Tibial nerve (tissue), 4 donors: ENCODE measurements at places on chromosomes 3 and 15. TPM values are rescaled to one million over a fixed set of nuclear protein-coding genes. Genes with fewer than 3 reads are reported as not detected.

Gene XIRP1
- not detected for total RNA-seq

DNA sequence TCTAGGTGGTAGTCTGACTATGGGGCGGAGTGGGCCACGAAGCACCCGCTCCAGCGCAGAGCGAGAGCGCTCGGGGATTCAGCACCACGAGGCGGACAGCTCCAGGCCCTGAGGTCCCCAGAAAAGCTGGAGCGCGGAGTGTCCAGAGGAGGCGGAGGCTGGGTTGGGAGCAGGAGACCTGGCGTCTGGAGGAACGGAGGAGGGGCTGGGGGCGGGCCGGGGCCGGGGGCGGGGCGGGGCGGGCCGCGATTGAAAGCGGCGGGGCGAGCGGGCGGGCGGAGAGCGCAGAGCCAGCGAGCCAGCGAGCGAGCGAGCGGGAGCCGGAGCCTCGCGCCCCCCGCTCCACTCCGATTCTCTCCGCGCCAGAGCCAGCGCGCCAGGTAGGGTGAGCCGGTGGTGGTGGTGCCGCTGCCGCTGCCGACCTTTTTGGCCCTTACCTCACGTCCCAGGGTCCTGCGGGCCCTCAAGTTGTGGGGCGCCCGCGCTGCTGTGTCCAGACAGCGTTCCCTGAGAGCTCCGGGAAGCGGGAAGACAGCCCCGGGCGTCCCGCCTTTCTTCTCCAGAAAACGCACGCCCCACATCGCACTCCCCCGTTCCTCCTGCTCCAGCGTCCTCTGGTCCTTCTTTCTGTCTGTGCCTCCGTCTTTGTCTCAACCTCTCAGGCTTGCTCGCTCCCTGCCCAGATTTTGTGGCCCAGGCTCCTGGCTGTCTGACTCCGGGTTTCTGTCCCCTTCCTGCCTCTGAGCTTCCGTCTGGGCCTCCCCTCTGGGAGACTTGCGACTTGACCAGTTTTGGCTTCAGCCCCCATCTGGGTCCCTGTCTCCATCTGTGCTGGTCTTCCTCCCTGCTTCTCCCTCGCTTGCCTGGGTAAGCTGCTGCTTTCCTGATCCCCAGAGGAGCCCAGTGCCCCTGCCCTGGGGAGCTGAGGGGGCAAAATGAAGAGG lies at the start of gene GRM2:
TSS of gene GRM2 (plus strand) at position 281 of the 944 bp plus-strand sequence. CDS start 1,916 bp downstream, outside the sequence.
- H3K36me3 ChIP-seq = peaks cover 5% of the 10 kb centered on the region
- DNase-seq = peak; percentile 48
- H3K4me3 ChIP-seq = no peak within 1 kb of the TSS
- H3K27me3 ChIP-seq = no peaks in the 10 kb centered on the region

DNA sequence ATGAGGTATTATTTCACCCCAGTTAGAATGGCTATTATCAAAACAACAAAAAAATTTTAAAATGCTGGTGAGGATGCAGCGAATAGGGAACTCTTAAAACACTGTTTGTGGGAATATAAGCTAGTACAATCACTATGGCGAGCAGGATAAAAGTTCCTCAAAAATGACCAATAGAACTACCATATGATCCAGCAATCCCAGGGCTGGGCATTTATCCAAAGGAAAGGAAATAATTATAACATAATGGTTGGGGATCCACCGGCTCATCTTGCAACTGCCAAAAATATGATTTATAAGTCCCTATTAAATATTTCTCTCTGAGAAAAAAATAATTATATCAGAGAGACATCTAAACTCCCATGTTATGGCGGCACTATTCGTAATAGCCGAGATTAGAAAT lies 127.6 kb upstream of the MME start:
- no peaks in the 10 kb centered on the region for H3K27me3 ChIP-seq
- DNase-seq = no peak
- no peak overlapping the region for H3K27ac ChIP-seq
- H3K4me1 ChIP-seq = no peaks in the 10 kb centered on the region
- no peaks in the 10 kb centered on the region for H3K36me3 ChIP-seq

DNA sequence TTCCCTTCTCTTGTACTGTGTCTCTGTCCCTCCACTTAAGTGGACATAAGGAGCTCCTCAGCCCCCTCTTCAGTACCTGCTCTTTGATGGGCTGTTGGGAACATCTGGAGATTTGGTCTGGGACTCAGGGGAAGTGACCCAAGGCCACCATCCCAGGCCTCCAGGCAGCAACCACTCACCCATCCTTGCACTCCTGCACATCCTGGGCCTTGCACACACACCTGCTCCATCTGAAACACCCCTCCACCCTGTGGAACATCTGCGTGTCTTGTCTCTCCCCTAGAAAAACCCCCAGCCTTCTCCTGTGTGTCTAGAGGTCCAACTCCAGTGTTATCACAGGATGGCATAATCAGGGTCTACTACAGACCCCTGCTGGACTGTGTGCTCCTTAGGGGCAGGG lies 74.3 kb downstream of the ABTB1 start:
- no peaks in the 10 kb centered on the region for H3K27me3 ChIP-seq
- peak overlapping the region; percentile 23 for H3K27ac ChIP-seq
- no peak for DNase-seq
- H3K36me3 ChIP-seq = no peaks in the 10 kb centered on the region
- no peak overlapping the region for H3K4me3 ChIP-seq

Gene CP
- total RNA-seq = 46.3 TPM

GRCh38 chr3:157127268-157127667 lies 32.7 kb downstream of the CCNL1 start:
- peak overlapping the region; percentile 83 for H3K27ac ChIP-seq
- H3K27me3 ChIP-seq = no peaks in the 10 kb centered on the region
- no peaks in the 10 kb centered on the region for H3K36me3 ChIP-seq
- H3K4me3 ChIP-seq = no peak overlapping the region
- H3K4me1 ChIP-seq = peaks cover 49% of the 10 kb centered on the region
